ENCODE measurements at places on chromosomes 2 and 18. TPM values are rescaled to one million over a fixed set of nuclear protein-coding genes. Genes with fewer than 3 reads are reported as not detected.

The LDLRAD4 gene
- total RNA-seq: under 0.01 TPM

GRCh38 chr18:5884375-5884774 is 10.9 kb downstream of the TMEM200C start:
- no peak for DNase-seq

DNA sequence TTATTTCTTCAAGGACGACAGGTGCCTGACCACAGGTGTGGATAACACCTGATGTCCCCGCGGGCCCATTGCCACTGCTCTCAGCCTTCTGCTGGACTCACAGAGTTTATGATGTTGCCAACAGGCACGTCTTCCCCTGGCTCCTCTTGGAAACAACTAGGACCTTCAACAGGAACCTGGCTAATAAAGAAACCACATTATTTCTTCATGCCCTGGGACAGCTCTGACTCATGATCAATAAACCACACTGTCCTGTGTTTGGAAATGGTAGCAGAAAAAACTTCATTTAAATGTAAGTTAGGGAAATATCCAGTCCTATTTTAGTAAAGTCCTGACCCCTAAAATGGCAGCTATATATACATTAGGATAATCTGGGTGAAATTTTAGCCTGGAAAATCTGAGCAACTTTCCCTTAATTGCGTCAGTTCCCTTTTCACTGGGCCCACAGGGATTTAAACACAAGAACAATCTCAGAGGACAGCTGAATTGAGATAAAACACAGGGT is 158.9 kb downstream of the VAPA start:
- DNase-seq: no peak

GRCh38 chr2:152655880-152656279 is 61.4 kb downstream of the PRPF40A start:
- DNase-seq: no peak

DNA sequence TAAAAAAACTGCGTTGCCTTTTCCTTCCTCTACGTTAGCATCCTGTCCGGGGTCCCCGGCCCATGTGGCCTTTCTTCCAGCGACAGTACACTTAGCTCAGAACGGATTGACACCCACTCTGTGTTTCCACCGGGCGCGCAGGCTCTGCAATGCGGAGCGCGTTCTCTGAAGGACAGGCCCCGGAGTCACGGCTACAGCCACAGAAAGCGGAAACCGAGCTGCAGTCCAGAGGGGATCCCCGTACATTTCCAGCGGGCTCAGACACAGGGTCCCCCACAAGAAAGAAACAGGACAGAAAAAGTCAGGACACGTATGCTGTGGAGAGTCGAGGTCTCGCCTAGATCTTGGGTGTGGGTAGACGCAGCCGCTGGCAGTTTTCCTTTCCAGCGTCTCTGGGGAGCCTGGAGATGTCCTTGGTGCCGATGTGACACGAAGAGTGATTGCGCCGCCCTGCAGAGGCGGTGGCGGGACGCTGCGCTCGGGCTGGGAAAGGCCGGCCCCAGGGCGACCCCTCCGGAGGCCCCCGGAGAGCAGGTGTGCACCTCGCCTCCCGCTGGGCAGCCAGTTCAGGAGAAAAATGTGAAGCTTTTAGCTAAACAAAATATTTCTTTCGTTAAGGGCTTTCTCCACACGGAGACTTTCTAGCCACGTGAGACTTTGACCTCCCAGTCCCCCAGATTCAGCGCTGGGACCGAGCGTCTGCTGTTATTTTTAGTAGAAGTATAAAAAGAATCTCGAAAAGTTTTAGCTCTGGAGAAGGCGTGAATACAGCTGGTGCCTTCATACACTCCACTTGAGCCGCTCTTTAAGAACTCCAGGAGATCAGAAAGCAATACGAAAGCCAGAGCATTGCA is 1.3 kb upstream of the ACKR3 start:
- DNase-seq: no peak

- no peak for DNase-seq
Measured at GRCh38 chr18:9354256-9354655, 19.7 kb downstream of the TWSG1 start.

GRCh38 chr2:130820279-130820861 is 16.3 kb upstream of the ARHGEF4 start:
- DNase-seq: no peak

DNA sequence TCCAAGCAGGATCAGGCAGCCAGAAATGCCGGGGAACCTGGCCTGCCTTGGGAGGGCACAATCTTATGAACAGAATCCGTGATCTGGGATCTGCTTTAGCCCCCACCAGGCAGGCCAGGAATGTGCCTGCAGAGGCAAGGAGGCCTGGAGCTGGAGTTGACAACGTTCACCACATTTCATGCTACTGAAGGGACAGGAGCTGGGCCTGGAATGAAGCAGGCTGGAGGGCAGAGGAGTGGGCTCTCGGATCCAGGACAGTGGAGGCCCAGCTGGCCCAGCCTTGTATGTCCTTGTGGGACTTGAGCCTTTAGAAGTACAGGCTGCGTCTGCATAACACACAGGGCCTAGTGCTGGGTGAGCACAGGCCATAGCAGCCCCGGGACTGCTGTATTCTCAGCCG is 91.8 kb downstream of the KLHL29 start:
- no peak for DNase-seq

The KIF1A gene
- 69.2 TPM for total RNA-seq

DNA sequence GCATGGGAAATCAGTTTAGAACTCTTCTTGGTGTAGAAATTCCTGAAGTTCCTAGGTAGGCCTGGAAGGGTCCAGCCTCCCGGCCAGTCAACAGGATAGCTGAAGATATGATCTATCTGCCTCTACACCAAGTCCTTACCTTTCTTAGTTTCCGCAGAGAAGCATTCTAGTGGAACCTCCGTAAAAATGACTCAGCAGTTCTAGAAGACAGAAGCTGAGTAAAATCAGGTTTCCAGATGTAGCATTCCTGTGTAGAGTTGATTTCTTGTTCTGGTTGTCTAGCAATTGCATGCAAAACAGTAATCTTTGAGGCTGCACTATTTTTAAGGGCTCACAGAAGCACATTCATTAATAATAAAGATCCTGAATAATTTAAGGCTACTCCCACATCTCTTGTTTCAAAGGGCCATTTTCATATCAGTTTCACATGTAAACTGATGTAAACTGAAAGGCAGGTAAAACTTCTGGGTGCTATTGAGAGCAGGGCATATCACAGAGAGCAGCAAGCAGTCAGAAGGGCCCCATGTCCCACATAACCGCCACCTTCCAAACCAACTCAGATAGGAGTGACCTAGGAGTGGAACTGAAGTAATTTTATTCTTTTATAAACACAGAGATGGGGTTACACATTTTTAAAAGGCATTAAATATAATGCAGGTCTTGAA is 3.2 kb upstream of the DYTN start:
- no peak for DNase-seq

DNA sequence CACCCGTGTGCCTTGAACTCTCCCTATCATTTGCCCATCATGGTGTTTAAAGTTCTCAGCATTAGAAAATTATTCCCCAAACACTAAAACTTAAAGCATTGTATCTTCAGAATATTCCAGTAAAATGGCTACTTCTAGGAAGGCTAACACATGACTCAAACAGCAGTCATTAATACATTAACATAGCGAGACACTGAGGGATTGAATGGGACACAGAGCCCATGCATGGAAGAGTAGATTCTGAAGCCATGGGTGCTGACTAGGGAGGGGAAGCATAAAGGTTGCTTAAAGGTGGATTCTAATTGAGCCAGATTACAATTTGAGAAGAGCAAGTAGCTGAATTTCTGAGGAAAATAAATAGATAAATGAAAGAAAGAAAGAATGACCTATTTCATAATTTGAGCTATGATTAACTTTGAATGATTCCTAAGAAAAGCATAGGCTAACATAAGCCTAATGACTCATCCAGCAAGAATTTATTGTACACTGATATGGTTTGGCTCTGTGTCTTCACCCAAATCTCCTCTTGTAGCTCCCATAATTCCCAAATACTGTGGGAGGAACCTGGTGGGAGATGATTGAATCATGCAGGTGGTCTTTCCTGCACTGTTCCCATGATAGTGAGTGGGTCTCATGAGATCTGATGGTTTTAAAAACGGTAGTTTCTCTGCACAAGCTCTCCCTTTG is 79.8 kb upstream of the PIK3C3 start:
- no peak for DNase-seq

DNA sequence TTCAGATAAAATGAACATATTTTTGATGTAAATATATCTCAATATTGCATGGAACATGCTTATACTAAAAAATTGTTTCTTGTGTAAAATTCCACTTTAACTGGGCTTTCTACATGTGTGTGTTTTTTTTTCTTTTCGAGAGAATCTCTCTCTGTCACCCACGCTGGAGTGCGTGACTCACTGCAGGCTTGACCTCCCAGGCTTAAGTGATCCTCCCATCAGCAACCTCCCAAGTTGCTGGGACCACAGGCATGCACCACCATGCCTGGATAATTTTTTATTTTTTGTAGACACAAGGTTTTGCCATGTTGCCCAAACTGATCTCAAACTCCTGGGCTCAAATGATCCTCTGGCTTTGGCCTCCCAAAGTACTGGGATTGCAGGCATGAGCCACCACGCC is 254.6 kb downstream of the LOXHD1 start:
- no peak for DNase-seq

GRCh38 chr2:19738707-19739106 is 163.1 kb downstream of the TTC32 start:
- no peak for DNase-seq

GRCh38 chr2:171515672-171516298 is 6.5 kb upstream of the CYBRD1 start:
- no peak for DNase-seq

DNA sequence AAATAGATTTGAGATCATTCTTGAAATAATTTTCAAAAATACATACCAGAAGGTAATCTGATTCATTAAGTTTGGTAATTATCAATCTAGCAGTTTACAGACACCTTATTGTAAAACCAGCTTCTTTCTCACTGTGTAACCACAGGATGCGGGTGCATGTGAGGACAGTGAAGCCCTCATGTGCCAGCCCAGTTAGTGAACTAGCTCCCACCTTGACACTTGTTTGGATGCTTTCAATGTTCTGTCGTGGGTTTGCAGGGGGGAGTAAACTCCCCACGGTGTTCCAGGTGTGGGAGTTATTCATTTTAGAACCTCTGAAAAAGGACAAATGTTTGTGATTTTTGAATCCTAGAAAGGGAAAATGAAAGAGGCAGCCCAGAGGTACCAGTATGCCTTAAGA is 59.0 kb downstream of the WDSUB1 start:
- DNase-seq: no peak

The PLGLB2 gene
- 1.7 TPM for total RNA-seq

The BCL11A gene
- 4.4 TPM for total RNA-seq

Data from epithelial cell of proximal tubule (primary cell).